ENCODE measurements at places on chromosomes 2 and 18.
A peak's percentile ranks its signal among the peaks of the same experiment; 100 is the strongest.

GRCh38 chr2:226660526-226660925 lies 139.1 kb downstream of the IRS1 start:
- no peak for DNase-seq

GRCh38 chr2:24471662-24472061 lies 19.4 kb upstream of the NCOA1 start:
- no peak for DNase-seq

DNA sequence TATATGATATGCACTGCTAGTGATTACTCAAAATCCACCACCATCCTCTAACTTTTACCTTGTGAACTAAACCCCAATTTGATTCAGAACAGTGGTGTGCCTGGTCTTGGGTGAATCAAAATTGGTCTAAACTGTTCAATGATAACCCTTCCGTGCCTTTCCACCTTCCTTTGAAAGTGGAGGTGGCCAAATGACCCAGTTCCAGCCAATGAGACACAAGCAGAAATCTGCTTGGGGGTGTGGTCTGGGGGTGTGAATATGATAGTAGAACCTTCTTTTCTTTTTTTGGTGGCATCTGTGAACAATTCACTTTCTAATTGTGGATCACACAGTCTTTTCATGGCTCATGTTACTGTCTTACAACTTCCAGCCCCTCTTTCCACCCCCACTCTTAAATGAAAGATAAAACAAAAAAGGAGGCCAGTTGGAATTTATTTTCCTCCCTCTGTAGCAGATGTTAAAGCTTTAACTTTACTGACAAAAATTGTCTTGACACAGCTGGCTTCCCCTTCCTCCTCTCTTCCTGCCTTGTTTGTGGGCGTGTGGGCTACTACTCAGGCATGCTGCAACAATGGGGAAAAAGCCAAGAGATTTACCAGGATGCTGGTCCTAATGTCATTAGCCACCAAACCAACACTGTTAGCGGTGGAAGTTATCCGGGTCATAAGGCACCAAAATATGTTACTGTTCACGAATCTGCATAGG lies 58.8 kb upstream of the ANKRD44 start:
- DNase-seq = no peak

- DNase-seq = peak; percentile 14
These were observed 564 bp downstream of the LPIN2 start for GRCh38 chr18:3012136-3013023.

GRCh38 chr2:149902081-149902480 lies 314.5 kb upstream of the MMADHC start:
- no peak for DNase-seq

DNA sequence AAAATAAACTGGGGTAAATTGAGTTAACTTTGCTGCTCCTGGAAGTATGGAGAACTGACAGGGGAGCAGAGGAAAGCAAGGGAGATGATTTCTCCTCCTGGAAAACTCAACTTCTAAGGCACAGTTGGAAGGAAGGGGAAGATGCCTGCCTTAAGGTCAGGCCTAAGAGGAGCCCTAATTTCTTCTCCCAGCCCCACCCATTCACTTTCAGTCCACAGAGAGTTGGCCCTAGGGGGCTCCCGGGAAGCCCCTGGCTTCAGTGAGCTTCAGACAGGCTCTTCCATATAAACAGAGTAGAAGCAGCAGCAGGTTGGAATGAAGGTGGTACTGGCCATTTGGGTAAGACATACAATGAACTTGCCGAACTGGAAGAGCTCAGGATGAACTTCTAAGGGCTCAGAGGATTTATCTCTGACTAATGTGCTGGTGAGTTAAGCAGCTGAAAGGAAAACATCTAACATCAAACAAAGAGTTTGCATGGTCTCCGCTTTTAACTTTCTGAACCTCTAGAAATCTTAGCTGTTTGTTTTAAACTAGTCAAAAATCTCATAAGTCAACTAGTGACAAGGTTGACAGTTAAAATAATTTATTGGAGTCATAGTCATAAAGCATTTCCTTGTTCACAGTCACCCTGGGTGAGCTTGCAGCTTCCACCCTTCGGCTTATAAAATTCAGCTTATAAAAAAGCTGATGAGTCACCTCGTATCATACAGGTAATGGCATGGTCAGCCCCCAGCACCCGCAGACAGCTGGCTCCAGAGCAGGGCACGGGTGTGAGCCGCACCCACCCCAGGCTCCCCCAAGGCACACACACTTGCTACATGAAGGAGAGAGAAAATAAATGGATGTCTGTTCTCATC lies 9.8 kb downstream of the MALL start:
- DNase-seq = no peak

- no peak for DNase-seq
These were observed 24.6 kb downstream of the TMEM127 start for GRCh38 chr2:96241227-96241626.

GRCh38 chr2:61167579-61167978 lies 5.6 kb downstream of the C2orf74 start:
- no peak for DNase-seq

DNA sequence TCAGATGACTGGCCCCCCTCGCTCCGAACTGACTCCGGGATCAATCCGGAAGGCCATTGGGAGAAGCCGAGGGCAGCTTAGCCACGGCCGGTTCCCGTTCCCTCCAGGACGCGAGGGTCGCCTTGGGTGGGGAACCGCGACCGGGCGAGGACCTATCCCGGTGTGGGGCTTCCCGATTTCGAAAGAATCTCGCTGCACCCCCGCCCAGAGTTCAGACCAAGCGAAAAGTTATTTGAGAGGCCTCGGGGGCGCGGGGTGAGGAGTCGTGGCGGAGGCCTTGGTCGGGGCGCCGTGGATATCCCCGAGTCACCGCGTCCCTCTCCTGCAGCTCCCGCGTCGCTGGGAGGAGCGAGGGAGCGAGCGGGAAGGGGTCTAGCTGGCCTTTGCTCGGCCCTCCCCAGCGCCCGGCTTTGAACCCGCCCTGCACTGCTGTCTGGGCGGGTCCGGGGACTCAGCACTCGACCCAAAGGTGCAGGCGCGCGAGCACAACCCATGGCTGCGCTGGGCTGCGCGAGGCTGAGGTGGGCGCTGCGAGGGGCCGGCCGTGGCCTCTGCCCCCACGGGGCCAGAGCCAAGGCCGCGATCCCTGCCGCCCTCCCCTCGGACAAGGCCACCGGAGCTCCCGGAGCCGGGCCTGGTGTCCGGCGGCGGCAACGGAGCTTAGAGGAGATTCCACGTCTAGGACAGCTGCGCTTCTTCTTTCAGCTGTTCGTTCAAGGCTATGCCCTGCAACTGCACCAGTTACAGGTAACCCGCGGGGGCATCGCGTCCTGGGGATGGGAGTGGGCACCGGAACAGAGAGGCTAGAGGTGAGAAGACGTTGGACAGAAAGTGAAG lies at the start of gene CYP27A1:
Gene CYP27A1 (plus strand): TSS at position 457 of the 837 bp plus-strand sequence. CDS start 36 bp downstream, at position 493.
- DNase-seq = no peak

- no peak for DNase-seq
These were observed 141.8 kb upstream of the ST6GAL2 start for GRCh38 chr2:107027810-107028209.

DNA sequence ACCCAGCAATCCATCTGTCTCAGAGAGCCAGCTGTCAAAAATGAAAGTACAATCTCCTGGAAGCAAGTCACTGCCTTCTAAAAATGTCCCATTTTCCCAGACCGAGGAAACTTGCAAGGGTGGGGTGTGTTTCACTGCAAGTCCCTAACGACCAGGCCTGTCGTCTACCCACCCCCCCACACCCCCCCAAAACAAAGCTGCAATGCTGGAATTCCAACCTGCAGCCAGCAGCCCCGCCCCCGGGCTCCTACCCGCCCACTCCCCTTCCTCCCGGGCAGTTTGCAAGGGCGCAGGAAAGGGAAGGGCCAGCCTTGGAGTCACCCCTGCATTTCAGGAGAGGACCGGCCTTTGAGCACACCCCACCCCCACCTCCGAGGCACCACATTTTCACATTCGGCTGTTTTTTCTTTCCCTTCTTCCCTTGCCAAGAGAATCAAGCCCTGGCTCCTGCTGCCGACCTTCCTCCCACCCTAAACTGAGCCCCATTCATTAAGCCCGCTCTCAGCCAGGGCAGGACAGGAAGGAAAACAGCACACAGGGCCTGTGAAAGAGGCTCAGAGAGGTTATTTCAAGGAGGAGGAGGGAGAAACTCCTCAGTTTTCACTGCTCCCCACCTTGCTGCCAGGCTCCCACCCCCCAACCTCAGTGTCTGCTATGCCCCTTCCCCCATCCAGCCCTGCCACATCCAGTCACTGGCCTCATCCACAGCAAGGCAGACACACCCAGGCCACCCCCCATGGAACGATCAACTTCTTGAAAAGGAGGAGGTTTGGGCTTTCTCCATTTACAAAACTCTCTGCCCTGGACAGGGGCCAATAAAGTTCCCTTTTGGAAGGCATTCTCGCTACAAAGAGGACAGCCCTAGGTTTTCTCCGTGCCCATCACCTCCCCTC lies 11.3 kb downstream of the SMAD7 start:
- DNase-seq = no peak

DNA sequence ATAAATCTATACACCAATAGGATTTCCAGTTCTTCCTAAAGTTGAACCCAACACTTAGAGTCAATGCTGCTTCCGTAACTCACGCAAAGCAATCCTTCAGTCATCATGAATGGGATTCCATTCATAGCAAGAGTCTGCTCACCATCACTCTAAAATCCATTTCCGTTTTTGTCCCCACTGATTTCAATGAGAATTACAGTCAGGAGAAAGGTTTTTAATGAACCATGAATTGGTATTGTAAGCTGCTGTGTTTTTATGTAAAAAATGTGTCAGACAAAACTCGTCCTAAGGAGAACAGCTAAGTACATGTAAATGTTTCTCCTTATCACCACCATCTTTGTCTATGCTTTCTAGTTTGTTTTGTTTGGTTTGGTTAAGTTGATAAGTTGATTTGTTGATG lies 391.5 kb downstream of the IRS1 start:
- no peak for DNase-seq

DNA sequence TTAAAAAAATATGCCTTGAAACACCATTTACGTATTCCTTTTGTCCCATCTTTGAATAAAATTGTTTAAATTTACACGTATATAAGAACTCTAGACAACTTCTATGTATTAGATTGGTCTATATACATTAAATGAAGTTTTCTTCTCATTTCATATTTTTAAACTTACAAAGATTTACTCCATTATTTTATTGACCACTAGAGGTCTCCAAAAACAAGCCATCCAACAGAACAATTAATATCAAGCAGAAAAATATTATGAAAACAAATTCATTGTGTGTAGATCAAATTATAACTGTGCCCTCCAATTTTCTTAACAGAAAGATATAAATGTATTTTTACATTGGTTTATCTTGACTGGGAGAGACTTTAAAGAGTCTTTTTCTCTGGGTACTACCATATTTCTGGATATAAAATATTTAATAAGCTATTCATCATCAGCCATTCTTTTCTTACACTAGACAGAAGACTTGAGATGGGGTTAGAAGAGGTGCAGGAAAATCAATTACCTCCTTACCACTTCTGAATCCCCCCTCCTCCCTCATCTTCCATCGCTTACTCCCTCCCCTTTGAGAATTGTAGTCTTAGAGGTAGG lies 66.5 kb downstream of the DPP4 start:
- DNase-seq = no peak

GRCh38 chr18:1663879-1664705 lies 759.4 kb downstream of the ADCYAP1 start:
- DNase-seq = no peak

GRCh38 chr2:216989340-216990129 lies 129.7 kb upstream of the TNP1 start:
- no peak for DNase-seq

DNA sequence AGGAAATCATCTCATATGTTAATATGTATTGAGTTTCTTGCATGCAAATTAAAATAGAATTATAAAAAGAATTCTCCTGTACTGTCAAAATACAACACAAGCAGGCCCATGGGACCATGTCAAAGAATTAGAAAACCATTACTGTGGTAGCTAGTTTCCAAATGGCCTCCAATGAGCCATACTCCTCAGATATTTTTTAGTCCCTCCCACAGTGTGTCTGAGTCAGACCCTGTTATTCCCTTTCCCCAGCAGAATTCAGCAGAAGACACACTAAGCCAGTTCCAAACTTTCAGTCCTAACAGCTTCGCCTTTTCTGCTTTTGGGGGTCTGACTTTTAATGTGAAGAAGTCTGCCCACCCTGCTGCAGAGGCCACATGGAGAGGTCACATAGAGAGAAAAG lies 86.7 kb downstream of the FIGN start:
- no peak for DNase-seq

DNA sequence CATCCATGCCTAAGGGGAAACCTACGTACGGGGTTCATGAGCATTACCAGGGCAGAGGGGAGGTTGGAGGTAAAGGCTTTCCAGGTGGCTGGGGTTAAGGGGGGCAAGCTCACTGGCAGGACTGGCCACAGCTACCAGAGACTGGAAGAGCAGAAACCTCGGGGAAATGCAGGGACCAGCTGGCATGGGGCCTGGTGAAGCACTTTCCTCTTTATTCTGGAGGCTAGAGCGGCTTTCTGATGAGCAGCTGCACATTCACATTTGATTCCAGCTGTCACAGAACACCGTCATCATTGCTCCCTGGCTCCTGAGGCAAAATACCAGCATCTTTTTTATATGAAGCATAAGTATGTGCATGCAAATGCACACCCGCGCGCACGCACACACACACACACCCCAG lies 28.7 kb upstream of the LRRC30 start:
- DNase-seq = no peak

DNA sequence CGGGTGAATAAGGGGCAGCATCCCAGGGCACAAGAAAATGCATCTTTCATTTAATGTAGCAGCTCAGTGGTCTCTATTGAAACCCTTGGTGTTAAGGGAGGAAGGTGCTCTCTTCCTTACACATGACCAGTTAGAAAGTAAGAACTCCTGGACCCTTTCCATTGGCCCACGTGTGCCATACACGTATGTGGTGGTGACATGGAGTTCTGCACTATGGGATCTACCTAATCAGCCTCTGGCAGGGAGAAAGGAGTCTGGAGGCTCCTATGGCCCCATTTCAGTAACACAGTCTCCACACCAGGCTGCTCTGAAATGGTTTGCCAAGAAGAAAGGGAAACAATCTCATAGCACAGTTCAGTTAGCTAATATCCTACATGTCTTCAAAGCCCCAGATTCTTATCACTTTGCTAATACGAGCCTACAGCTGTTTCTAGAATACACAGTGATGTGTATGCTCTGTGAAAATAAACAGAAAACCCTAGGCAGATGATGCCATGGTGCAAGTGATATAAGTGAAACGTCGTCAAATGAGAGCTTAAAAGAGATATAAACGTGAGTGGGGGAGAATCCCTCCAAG lies 7.0 kb downstream of the EFEMP1 start:
- no peak for DNase-seq

GRCh38 chr2:11872948-11873269 lies 126.5 kb downstream of the LPIN1 start:
- DNase-seq = no peak

DNA sequence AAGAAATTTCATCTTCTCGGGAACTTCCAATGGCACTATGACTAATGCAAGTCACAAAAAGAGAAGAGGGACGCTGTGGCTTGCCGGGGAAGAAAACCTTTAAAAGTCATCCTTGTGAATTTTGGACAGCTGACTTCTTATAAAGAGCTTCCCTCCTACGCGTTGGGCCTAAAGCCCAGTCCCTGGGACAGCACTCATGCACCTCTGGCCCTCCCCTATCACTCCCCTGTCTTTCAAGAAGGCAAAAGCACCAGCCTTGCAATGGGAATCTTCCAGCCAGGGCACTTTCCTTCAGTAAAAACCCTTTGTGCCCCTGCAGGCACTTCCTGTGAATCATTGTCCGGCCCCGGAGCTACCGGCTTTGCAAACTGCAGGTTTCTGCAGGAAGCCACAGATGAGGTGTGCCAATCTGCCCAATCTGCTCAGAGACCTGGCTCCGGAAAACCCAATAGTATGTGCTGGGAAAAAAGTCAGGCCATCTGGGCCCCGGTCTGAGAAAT lies 7.1 kb downstream of the MREG start:
- no peak for DNase-seq
